ENCODE measurements at places on chromosomes 16 and 17.

- DNase-seq = no peak
Measured at GRCh38 chr17:50934672-50935220, 68.6 kb upstream of the TOB1 start.

DNA sequence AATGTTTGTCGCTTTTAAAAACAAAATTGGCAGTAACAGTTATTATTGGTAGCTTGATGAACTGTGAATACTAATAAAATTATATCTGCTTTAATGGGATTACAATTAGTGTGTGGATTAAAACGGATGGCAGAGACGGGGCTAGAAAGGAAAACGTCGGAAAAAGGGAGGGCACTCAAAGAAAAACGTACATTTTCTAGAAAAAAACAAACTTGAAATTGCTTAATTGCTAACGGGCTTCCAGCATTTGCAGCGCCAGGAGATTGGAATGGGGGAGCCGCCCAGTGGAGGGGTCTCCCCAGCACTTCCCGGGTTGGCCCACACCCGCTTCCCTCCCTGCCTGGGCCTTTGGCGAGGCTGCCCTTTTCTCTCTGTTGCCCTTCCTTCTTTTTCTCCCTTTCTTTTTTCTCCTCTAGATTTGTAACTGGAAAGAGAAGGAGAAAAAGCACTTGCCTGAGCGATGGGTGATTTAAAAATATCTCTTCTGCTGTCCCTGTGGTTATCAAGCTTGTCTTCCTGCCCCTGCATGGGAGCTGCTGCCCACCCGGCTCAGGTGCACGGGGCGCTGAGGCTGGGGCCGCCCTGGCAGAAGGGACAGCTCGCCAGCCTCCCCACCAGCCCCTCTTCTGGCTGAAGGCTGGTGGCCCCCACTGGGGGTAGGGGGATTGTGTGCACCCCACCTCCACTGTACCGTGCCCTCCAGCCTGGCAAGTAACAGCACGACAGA, 5.9 kb downstream of the BAHCC1 start:
- DNase-seq = no peak

- no peak for DNase-seq
Measured at GRCh38 chr16:86229283-86229682, 281.0 kb upstream of the FOXF1 start.

GRCh38 chr16:58366247-58367031, 25.8 kb upstream of the GINS3 start:
- peak; percentile 40 for DNase-seq

- no peak for DNase-seq
Measured at GRCh38 chr17:40474419-40475002, 26.9 kb downstream of the TNS4 start.

- no peak for DNase-seq
Measured at GRCh38 chr16:89137666-89138512, 33.7 kb upstream of the CDH15 start.

DNA sequence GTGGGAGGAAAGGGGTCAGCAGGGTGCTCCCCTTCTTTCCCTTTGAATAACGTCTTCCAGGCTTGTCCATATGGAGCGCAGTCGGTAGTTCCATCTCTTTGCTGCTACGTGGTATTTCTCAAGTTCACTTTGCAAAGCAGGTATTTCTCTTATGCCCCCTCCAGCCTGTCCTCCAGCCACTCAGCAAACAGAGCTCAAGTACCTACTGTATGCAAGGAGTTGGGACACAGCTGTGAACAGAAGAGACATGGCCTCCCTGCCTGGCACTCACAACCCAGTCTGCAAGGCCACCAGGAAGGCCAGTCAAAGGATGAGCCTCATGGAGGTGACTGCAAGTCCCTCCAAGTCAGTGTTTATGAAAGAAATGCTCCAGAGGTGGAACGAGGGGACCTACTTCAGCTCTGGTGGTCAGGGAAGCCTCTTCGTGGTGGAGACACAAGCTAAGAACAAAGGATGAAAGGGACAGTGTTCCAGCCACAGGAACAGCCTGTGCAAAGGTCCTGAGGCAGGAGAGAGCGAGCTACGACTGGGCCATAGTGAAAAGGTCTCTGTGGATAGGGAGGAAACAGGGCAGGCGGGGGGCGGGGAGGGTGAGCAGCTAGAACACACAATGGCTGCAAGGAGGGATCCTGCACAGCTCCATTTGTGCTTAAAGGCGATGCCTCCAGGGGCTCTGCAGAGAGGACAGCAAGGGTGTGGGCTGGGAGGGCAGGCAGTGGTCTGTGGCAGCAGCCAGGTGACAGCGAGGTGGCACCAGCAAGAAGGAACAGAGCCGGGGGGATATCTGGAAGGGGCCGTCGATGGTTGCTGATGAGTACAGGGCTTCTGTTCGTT, 32.6 kb downstream of the PPL start:
- DNase-seq = no peak

GRCh38 chr16:20822521-20823325, 16.4 kb downstream of the REXO5 start:
- DNase-seq = no peak

DNA sequence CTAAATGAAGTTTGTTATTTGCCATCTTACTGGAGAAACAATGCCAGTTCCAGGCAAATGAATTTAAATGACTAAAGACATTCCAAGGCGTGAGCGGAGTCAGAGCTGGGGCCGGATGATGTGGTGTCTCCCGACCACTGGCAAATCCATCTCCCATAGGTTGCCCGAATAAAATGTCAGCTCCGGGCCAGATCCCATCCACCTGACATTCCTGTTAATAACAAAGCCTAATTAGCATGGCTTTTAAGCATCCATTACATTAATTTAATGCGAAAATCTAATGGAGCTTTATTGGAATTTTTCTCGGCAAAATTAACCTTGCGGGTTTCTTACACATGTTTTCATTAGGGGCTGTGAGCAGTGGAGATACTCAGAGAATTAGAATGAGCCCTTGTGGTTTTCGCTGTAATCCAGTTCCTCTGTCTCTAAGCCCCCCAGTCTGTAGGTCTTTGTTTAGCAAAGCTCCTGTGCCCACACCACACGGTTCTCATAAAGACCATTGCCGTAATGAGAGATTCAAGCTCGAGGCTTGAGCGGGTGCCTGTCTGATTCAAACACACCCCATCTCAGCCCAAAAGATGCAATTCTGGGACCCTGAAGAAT, 123.3 kb downstream of the CCT6B start:
- no peak for DNase-seq

DNA sequence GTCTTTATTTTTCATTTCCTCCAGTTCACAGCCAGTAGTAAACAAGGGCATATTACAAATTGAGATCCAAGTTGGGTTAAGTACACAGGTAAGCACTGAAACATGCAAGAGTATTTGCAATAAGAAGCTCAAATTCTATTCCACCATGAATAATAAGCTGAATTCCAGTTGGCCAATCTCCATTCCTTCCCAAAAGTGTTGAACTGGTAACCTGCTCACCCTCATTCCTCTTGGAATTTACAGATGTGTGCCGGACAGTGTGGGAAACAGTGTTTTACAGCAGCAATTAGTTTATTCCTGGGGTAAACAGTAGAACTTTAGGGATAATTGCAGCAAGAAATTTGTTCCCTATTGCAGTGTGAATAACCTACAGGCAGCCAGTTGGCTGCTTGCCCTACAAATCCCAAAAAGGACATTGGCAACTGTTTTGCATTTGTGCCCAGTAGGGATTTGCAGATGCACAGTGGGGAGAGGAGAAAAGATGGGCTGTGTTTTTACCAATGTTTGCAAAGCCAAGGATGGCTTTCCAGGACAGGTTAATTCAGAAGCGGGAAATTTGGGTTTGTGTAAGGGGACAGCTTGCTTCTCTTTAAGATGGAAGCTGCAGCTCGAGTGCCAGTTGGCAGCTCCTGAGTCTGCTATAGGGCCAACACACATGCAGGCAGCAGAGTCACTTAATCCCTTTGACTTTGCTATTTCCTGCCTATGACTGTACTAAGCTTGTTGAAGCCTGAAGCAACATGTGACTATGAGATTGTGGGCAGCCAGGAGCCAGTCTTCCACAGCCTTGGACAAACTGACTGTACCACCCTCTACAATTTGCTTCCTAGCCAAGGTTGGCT, 318.9 kb downstream of the MAP2K6 start:
- peak; percentile 71 for DNase-seq

- DNase-seq = no peak
Measured at GRCh38 chr16:88526008-88526905, 43.9 kb upstream of the ZC3H18 start.

DNA sequence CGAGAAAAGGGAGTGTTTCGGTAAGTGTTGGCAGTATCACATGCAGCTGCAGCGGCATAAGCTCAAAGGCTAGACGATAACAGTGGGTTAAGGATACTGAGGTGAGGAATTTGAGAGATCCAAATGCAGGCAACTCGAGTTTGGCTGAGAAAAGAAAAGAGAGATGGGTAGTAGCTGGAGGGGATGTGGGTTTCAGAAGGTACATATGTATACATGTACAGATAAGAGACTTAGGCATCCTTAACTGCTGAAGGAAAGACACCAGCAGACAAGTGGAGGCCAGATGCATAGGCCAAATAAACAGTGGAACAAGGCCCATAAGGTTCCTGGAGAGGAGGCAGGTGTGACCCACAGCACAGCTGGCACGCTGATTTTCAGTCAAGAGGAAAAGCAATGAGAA, 86.6 kb upstream of the NETO2 start:
- no peak for DNase-seq

DNA sequence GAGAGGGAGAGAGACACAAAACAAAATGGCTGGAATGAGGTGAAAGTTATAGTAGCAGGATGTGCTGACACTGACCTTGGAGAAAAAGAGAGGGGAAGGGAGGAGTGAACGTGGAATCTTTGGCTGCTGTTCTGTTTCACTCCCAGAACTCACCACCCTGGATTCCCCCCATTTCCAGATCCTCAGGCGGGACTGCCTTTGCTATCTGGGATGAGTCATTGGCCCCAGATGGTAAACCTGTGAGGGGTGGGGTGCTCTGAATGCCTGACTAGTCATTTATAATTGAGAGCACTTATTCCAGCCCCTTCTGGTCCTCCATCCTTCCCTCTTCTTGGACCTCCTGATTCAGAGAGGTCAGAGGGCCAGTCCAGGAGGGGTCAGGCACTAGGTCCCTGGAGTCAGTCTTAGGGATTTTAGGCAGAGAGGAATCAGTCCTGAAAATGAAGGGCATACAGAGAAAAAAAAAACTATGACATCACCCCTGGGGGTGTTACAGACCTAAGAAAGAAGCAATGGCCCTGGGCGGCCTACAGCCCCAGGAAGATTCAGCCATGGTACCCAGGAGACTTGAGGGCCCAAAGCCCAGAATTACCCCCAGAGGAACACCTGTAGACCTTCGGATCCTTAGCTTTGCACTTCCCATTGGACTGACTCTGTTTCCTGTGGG, 2.2 kb upstream of the ZG16 start:
- no peak for DNase-seq

- no peak for DNase-seq
Measured at GRCh38 chr17:48241770-48242497, 134.4 kb downstream of the SNX11 start.

- no peak for DNase-seq
Measured at GRCh38 chr17:30954046-30954830, 16.6 kb upstream of the RNF135 start.

GRCh38 chr17:65062171-65062915, 5.8 kb upstream of the GNA13 start:
- no peak for DNase-seq

GRCh38 chr17:82848022-82848592, 8.3 kb upstream of the ZNF750 start:
- peak; percentile 72 for DNase-seq

DNA sequence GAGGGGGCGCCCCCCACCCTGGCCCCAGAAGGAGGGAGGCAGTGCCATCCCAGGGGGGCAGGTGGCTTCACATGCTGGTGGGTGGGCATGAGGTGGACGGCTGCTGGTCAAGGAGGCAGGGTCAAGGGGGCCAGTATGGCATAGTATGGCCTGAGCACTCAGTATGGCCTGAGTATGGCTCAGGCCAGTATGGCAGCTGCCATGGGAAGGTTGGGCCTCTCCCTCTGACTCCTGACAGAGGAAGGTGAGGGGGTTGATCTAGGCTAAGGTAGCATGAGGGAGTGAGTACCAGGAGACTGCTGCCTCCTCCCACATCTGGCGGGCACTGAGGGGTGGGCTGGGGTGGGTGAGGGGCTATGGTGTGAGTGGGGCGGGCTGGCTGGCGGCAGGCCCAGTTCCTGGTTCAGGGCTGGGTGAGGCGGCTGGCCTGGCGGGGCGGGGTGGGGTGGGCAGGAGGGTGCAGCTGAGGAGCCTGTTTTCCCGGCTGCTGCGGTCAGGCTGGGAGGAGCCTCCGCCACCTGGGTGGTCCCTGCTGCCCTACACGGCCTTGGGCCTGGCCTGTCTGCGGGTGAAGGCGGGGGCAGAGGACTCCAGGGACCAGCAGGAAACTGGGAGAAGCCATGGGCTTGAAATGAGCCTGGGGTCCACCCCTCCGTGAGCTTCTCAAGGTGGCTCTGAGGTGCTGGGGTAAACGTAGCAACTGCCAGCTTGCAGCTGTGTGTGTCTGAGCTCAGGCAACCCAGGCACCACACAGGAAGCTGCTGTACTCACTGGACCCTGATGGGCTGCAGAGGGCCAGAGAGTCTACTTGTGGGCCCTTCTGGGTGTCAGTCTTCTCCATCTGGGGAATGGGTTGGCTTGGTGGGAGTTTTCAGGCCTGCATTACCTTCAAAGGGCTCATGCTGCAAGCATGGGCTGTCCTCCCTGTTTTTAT, 57.0 kb downstream of the RAI1 start:
- DNase-seq = no peak

DNA sequence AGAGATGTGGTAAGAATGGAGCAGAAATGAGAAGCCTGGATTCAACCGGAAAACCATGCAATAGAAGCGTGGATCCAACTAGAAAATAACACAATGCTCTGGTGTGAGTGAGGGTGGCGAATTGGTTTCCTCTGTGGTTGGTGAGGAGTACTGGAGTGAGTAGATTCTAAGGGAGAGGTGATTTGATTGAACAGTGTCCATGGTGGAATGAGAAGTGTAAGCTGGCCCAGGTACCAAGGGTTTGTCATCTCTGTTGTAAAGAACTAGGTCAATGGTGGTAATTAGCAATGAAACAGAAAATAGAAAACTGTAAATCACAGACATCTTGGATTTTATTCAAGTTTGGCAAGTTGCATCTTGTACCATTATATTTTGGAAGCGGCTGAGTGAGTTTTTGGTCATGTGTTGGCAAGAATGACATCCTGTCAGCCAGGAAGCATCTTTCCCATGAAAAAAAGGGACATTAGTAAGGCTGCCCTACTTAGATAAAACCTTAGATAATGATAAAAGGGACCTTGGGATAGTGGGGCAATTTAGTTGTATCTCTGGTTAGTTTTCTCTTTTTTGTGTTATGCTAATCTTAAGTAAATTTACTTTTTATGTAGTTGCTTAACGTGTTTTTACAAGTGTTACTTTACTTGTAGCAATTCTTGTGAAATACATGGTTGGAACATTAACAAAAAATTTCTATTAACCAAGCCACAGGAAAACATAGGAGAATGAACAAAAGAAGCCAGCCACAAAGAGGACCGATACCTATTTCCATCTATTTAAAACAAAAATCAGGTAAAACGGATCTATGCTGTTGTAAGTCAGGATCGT, 20.9 kb downstream of the HSD17B2 start:
- no peak for DNase-seq

DNA sequence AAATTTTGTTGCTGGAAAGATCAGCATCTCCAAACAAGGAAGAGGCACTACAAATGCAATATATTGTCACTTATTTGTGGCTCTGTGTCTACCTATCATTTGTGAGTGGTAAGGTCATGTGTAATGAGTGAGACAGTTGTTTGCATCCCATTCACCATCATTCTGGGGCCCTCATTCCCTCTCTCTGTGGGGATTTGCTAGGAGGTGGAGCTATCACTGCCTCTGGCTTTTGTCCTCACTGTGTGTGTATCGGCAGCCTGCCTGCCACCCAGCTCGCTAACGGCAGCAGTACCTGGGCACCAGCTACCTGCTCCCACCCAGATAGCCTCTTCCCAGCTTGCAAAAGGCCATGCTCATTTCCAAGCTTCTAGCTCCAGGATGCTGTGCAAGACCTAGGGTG, 379.2 kb upstream of the ZFHX3 start:
- DNase-seq = no peak

GRCh38 chr16:4015275-4016004, 100.8 kb downstream of the ADCY9 start:
- no peak for DNase-seq
